Pancreas (tissue), 10 donors: ENCODE measurements at places on chromosomes 5 and 9. TPM values are rescaled to one million over a fixed set of nuclear protein-coding genes. Genes with fewer than 3 reads are reported as not detected.

- peak; percentile 67 for DNase-seq
- peaks cover 42% of the 10 kb centered on the region for H3K36me3 ChIP-seq
- no peak overlapping the region for H3K4me3 ChIP-seq
- H3K27ac ChIP-seq: no peak overlapping the region
- H3K4me1 ChIP-seq: no peaks in the 10 kb centered on the region
Observed at GRCh38 chr5:14486996-14487896, 94.3 kb upstream of the OTULINL start.

LRRC70 gene
- total RNA-seq: 0.23 TPM

KCNN2 gene
- 1.5 TPM for total RNA-seq

INSL6 gene
- total RNA-seq: not detected

DNA sequence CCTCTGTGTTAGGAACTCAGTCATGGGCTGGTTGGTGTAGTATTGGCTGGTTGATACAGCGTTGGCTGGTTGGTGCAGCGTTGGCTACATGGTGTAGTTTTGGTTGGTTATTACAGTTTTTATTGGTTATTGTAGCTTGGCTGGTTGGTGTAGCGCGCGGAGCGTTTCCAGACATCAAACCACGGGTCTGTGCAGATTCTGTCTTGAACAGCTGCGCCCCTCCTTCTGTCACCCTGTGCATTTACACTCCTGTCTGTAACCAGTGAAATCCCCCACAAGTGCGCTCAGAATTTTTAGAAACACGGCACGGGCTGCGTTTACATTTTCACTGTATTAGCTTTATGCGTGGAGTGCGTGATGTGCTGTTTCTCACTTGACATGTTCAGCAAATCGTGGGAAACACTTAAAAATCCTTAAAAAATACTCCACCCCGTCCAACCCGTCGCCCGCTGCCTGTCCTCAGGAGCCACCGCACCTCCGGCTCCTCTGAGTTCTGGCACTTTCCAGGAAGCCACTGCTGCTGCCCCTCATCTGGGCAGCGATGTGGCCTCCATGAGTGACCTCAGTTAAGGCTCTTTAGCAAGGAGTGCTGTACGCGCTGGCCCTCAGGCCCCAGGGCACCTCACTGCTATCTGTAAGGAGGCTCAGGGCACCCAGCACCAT is 20.8 kb downstream of the NKD2 start:
- DNase-seq: peak; percentile 27
- H3K27ac ChIP-seq: no peak overlapping the region
- H3K36me3 ChIP-seq: no peaks in the 10 kb centered on the region

GRCh38 chr5:180138976-180139730 is 67.6 kb upstream of the RNF130 start:
- H3K36me3 ChIP-seq: no peaks in the 10 kb centered on the region
- no peaks in the 10 kb centered on the region for H3K27me3 ChIP-seq
- no peak for DNase-seq
- H3K4me3 ChIP-seq: no peak overlapping the region
- no peak overlapping the region for H3K27ac ChIP-seq
- H3K4me1 ChIP-seq: no peaks in the 10 kb centered on the region

- DNase-seq: no peak
- no peaks in the 10 kb centered on the region for H3K36me3 ChIP-seq
- H3K4me3 ChIP-seq: no peak overlapping the region
- H3K27ac ChIP-seq: no peak overlapping the region
- no peaks in the 10 kb centered on the region for H3K27me3 ChIP-seq
Observed at GRCh38 chr9:618478-618877, 223.0 kb upstream of the DMRT1 start.

- no peaks in the 10 kb centered on the region for H3K36me3 ChIP-seq
- peak; percentile 72 for DNase-seq
- H3K27ac ChIP-seq: peak overlapping the region; percentile 95
Observed at GRCh38 chr5:139658928-139659667, 10.9 kb downstream of the CXXC5 start.

NR5A1 gene
- not detected for total RNA-seq

DNA sequence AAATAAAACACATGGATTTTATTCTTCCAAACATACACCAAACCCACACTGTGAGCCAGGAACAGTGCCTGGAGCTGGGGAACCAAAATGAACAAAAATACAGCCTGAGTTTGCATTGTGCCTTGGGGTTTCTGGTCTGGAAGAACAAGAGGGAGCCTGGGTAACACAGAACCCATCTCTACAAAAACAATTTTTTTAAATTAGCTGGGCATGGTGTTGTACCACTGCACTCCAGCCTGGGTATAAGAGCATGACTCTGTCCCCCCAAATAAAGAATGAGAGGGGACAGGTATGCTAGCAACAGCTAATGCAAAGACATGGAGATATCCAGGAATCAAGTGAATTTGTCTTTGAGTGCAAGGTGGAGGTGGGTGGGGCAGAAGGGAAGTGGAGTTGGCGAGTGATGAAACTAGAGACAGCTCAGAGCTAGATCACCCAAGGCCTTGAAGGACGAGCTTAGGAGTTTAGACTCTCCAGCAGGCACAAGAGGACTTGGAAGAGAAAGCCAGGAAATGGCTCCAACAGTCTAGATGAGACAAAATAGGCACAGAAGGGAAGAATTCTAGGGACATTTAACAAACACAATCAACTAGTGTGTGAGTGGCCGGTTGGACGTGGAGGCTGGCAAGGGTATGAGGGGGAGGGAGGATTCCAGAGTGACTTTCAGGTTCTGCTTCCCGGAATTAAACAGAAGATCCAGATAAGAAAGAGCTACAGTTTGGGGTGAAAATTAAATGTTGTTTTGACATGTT is 47.4 kb downstream of the FNBP1 start:
- H3K27me3 ChIP-seq: no peaks in the 10 kb centered on the region
- H3K4me1 ChIP-seq: peaks cover 9% of the 10 kb centered on the region
- no peaks in the 10 kb centered on the region for H3K36me3 ChIP-seq
- H3K27ac ChIP-seq: peak overlapping the region; percentile 46
- no peak for DNase-seq
- H3K4me3 ChIP-seq: no peak overlapping the region

DNA sequence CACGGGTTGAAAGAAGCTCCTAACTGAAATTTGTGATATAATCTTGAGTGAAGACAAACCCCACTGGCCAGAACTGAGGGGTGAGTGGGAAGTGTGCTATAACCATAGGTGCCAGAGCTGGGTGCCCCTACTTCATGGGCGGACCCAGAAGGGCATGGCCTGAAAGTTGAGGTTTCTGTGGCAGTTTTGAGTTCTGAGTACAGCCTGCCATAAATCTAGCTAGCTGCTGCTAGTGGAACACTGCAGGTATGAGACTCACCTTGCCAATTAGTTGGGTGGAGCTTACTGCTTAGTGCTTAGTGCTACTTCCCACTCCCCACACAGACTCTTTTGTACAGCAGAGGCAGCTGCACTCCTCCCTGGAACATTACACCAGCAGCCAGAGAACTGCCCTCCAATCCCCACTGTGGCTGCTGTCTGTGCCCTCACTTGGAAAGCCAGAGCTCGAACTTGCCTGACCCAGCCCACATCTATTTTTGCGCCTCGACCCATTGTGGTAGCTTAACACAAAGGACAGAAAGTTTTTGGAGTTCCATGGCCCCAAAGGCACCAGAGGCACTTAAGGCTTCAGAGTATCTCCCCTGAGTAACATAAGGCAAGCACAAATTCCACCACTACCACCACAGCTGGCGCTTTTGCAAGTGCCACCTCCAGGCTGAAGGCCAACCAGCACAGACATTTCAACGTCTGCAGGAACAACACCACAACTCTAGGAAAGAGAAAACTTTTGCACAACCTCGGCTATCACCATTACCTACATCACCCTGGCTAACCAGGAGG is 27.1 kb upstream of the PTGER4 start:
- no peaks in the 10 kb centered on the region for H3K36me3 ChIP-seq
- no peak overlapping the region for H3K27ac ChIP-seq
- no peaks in the 10 kb centered on the region for H3K4me1 ChIP-seq

- no peaks in the 10 kb centered on the region for H3K36me3 ChIP-seq
- H3K27ac ChIP-seq: no peak overlapping the region
- no peaks in the 10 kb centered on the region for H3K27me3 ChIP-seq
- no peak for DNase-seq
- H3K4me1 ChIP-seq: peaks cover 23% of the 10 kb centered on the region
Observed at GRCh38 chr5:69504036-69504435, 11.4 kb downstream of the OCLN start.

- H3K4me3 ChIP-seq: no peak overlapping the region
- no peaks in the 10 kb centered on the region for H3K36me3 ChIP-seq
- H3K27ac ChIP-seq: peak overlapping the region; percentile 58
- H3K27me3 ChIP-seq: no peaks in the 10 kb centered on the region
Observed at GRCh38 chr9:133882849-133883755, 109.0 kb downstream of the VAV2 start.

DNA sequence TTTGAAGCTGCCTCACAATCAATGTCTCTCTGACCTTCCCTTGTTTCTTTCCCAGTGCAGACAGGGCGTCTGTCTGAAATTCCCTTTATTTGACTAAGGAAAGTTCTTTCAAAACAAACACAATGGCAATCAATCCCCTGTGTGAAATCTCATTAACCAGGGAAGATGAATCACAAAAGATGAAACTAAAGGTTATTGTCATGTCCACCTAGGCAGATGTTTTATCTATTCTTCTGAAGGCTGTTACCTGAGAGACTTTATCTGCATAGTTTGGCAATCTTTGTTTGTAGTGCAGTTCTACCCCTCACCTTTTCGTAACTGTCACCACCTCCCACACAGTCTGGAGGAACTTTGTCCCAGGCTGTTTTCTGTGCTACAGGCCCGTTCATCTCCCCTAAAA is 217.5 kb upstream of the RIOK2 start:
- H3K27ac ChIP-seq: no peak overlapping the region
- no peak for DNase-seq
- H3K27me3 ChIP-seq: no peaks in the 10 kb centered on the region
- no peaks in the 10 kb centered on the region for H3K36me3 ChIP-seq
- H3K4me1 ChIP-seq: no peaks in the 10 kb centered on the region

PCDHB7 gene
- total RNA-seq: 0.23 TPM

DNA sequence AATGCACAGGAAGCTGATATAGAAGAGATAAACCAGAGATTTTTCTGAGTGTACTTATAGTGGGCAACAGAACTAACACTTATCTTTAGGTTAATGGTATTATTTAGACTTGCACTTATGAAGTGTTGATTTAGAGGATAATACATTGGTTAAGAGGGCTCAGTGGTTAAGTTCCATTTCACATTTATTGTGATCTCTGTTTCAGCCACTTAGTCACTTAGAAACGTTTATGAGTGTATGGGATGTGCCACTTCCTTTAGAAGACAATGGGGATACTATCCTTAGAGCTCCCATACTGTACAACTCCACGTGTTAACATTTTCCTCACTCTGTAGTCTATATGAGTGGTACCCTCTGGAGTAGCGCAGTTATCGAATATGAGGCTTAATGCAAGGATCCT is 57.5 kb downstream of the PIP5K1B start:
- H3K27me3 ChIP-seq: no peaks in the 10 kb centered on the region
- no peaks in the 10 kb centered on the region for H3K36me3 ChIP-seq
- H3K4me1 ChIP-seq: no peaks in the 10 kb centered on the region

BRD8 gene
- 29.8 TPM for total RNA-seq

GRCh38 chr9:123322273-123323195 is 33.5 kb upstream of the CRB2 start:
- DNase-seq: no peak
- H3K4me3 ChIP-seq: no peak overlapping the region
- peaks cover 10% of the 10 kb centered on the region for H3K4me1 ChIP-seq

DNA sequence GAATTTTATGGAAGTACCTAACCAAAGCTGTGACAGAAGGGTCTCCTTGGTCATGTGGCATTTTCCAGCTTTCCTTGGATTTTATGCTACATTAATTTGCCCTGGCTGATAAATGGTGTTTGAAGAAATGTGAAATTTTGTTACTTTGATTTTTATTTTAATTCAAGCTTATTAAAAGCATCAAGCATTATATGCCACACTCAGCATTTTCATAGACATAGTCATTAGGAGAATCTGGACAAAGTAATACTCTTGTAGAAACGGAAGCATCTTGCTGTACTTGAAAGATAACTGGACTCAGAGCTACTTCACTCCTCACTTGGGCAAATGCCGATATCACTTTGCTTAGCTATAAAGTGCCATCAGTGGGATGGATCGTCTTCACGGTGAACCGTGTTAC is 54.2 kb downstream of the INIP start:
- H3K27me3 ChIP-seq: no peaks in the 10 kb centered on the region
- peaks cover 5% of the 10 kb centered on the region for H3K36me3 ChIP-seq
- no peaks in the 10 kb centered on the region for H3K4me1 ChIP-seq
- H3K27ac ChIP-seq: no peak overlapping the region
- DNase-seq: no peak

GRCh38 chr5:111697215-111697614 is 59.8 kb downstream of the NREP start:
- no peaks in the 10 kb centered on the region for H3K4me1 ChIP-seq
- no peaks in the 10 kb centered on the region for H3K36me3 ChIP-seq
- no peak overlapping the region for H3K4me3 ChIP-seq
- no peak overlapping the region for H3K27ac ChIP-seq
- H3K27me3 ChIP-seq: no peaks in the 10 kb centered on the region

GRCh38 chr5:143119291-143119769 is 284.2 kb downstream of the NR3C1 start:
- no peak for DNase-seq
- H3K4me1 ChIP-seq: no peaks in the 10 kb centered on the region
- no peak overlapping the region for H3K27ac ChIP-seq

DNA sequence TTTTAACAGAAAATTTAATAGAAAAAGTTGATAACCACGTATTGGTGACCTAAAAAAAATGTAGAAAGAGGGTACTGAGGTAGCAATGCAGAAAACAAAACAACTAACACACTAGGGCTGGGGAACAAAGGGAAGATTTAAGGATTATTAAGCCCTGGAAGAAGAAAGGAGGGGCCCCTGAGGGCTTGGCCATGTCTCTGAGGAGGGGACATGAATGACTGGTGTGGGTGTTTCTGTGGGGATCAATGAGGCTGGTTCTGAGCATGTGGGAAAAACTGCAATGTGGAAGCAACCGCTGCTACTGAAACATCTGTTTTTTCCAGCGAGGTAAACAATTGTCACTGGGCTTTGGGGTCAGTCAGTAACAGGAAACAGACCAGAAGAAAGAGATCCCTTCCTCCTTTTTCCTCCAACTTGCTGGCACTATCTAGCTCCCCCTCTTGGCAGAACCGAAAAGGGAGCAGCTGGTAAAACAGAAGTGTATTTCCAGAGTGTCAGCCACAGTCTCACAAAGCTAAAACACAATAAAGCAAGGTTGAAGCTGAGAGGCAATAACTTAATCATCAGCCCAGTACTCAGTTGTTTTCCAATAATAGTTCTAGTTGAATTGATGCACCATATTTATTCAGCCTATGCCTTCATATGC is 48.3 kb downstream of the ATPSCKMT start:
- no peak overlapping the region for H3K4me3 ChIP-seq
- H3K27me3 ChIP-seq: no peaks in the 10 kb centered on the region
- no peak for DNase-seq
- no peak overlapping the region for H3K27ac ChIP-seq
- H3K36me3 ChIP-seq: no peaks in the 10 kb centered on the region

DNA sequence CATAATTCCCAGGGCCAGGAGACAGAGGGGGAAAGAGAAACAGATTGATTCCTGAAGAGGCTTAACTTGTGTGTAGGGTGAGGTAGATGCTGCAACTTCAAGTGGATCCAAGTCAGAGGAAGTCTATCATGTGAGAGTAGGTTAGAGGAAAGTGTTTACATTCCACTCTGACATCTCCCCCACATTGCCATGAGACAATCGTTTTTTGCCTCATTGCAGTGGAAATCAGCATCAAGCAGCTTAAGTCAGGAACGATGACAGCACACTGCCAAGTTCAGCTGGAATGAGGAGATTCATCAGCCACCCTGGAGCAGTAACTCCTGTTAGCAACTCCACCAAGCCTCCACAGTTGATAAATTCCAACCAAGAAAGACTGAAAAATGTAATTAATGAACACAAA is 689.7 kb upstream of the MEF2C start:
- DNase-seq: no peak
- no peaks in the 10 kb centered on the region for H3K4me1 ChIP-seq
- H3K27me3 ChIP-seq: no peaks in the 10 kb centered on the region
- H3K27ac ChIP-seq: no peak overlapping the region
- no peak overlapping the region for H3K4me3 ChIP-seq
